Activated CD4-positive, alpha-beta T cell treated with anti-CD3 and anti-CD28 coated beads, Interleukin-2, amount 50 U/mL, for 48 hours (primary cell): ENCODE measurements at places on chromosomes 13 and 19.
A peak's percentile ranks its signal among the peaks of the same experiment; 100 is the strongest.

GRCh38 chr13:34654647-34655046 lies 287.4 kb upstream of the NBEA start:
- no peak for DNase-seq

DNA sequence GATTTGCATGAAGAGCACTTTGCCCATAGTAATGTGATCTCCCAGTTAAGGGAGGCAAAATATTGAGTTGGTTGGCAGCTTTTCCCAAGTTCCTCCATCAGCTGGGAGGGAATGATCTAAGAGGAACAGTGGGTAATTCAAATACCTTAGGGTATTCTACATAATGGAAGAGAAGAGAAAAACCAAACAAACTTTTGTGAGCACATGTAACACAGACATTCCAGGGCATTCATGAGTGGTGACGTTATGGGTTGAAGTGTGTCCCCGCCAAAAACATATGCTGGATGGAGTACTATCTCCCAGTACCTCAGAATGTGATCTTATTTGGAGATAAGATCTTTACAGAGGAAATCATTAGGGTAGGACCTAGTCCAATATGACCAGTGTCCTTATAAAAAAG lies 220.1 kb downstream of the FOXO1 start:
- no peak for DNase-seq

GRCh38 chr19:18491995-18492953 lies 29.6 kb downstream of the ELL start:
- DNase-seq: no peak

DNA sequence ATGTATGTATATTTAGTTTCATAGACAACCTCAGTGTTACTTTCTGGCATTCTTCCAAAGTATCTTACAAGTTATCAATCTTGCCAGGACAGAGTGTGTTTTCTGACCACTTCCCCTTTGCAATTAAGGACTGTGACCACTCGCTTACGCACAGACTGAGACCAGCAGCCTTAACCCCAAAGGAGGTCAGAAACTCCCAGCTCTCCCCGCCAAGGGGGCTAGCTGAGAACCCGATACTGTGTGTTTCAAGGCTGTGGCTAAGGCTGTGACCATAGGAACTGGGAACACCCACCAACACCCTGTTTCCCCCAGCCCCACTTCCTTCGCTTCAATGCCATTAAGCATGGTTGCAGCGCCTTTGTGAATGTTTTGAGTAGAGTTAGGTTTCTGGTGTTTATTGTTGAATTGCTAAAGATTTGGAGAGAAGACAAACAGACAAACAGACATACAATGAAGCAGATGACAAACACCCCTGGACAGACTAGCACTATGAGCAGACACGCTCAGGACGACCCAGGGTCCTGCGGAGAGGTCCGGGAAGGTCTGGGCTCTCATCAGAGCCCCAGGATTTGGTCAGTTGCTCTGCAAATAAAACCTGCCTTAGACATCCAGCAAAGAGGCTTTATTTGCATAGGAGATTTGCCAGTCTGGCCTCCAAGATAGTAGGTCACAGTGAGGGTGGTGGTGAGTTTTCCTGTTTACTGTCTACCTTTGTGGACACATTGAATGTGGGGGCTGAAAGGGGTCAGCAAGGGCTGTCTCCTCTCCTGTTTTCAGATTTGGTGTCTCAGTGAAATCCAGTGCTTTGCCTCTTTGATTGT lies 25.0 kb upstream of the TNFSF11 start:
- DNase-seq: no peak

DNA sequence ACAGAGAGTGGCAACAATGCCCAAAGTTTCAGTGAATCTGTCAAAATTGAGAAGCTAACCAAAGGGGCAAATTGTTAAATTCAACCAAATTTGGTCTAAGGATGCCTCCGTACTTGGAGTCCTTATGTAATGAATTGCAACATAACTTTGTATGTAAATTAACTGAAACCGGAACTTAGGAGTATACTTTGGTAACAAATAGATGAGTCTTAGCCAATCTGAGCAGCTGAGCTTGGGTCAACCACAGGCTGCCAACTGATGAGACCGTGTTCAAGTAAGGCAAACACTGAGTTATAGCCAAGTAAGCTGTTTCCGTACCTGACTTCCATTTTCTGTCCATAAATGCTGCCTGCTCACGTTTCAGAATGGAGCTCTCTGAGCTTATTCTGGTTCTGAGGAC lies 5.3 kb downstream of the VWA8 start:
- DNase-seq: no peak

- DNase-seq: peak; percentile 30
Measured at GRCh38 chr19:46697204-46697960, 19.5 kb downstream of the PRKD2 start.

DNA sequence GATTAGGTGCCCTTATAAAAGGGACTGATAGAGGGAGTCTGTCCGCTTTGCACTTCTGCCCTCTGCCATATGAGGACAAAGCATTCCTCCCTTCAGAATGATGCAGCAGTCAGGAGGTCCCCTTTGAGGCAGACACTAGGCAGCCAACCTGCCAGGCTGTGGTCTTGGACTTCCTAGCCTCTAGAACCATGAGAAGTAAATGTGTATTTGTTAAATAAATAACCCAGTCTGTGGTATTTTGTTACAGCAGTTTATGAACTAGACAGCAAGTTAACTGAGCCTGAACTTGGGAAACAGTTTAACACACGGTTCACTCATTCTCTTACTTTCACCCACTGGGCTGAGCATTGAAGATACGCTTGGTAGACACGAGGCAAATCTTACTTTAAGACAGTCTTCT lies 313.2 kb downstream of the UQCRFS1 start:
- no peak for DNase-seq

DNA sequence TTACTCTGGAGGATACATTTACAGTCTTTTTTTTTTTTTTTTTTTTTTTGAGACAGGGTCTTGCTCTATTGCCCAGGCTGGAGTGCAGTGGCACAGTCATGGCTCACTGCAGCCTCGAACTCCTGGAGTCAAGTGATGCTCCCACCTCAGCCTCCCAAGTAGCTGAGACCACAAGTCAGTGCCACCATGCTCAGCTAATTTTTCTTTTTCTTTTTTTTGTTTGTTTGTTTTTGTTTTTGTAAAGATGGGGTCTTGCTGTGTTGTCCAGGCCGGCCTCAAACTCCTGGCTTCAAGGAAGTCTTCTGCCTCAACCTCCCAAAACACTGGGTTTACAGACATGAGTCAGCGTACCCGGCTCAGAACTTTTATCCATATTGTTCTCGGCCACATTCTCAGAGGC lies 64.5 kb downstream of the INSR start:
- DNase-seq: no peak

DNA sequence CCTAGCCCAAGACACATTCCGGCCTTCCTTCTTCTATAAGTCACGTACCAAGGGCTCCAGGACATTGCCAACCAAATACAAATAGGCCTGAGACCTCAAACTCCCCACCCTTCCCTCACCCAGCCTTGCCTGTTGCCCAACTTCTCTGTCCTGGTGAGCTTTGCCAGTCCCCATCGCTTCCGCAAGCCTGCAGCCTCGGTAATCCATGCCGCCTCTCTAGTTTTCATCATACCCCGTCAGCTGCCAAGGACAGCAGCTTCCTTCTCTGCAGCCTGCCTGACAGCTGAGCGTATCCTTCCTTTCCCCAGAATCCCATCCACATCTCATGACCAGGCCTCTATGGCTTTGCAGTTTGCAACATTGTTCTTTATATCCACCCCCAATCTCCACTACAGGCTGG lies 36.6 kb upstream of the POMP start:
- no peak for DNase-seq

DNA sequence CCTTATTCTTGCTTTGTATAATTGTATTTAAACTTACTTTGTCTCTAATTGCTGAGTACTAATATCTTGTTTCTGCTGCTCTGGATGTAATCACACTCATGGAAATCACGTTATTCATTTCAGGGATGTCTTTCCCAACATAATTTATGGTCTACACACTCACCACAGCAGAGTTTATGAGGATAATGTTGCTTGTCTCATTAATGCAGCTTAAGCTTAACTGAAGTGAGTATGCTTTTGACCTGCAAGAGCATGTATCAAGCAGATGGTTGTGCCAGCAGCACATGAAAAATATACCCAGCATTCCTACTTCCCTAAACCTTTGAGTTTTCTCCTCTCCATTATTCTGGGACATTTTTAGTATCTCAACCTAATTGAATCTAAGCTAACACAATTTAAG lies 1080.9 kb downstream of the SLITRK5 start:
- DNase-seq: no peak

GRCh38 chr19:18769989-18770528 lies 21.0 kb downstream of the COMP start:
- no peak for DNase-seq

GRCh38 chr13:66914155-66914554 lies 316.0 kb downstream of the PCDH9 start:
- DNase-seq: no peak

DNA sequence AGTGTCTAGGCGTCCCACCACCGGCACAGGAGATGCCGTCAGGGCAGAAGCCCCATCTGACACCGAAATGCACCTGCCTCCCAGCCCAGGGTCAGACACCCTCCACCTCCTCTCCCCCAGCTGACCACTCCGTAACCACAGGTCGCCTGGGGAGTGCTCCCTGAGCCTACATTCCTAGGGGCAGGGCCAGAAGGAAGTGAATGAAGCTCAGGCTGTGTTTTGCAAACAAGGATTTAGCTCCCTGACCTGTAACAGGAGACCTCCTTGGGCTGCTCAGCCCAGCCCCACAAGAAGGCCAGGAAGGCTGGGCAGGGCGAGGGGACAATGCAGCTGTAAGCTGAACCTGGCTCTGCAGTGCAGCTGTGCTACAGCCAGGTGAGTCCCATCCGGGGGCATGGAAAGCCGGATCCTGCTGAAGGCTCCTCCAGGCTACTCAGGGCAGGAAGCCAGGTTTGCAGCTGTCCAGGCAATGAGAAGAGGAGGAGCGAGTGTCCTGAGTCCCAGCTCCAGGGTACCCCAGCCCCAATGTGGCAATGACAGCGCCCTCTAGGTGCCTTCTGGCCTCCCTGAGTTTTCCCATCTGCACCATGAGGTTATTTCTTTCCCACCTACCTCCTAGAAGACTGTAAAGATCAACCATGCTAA lies 42.1 kb downstream of the RHPN2 start:
- DNase-seq: no peak

DNA sequence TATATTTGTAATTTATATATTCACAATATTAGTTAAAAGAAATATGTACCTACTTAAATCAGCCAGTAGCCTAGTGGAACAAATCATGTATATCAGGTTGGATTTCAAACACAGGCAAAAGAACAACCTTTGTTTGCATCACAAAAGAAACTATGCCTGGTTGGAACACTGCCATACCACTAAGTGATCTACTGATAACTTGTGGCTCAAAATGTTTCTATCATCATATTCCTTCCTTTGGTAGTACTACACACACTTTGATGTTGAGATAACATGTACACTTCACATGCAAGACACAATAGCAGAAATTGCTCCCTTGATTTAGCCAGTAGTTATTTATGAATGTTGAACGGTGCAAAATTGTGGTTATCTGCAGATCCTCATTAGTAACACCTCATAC lies 146.0 kb upstream of the GPC6 start:
- no peak for DNase-seq

DNA sequence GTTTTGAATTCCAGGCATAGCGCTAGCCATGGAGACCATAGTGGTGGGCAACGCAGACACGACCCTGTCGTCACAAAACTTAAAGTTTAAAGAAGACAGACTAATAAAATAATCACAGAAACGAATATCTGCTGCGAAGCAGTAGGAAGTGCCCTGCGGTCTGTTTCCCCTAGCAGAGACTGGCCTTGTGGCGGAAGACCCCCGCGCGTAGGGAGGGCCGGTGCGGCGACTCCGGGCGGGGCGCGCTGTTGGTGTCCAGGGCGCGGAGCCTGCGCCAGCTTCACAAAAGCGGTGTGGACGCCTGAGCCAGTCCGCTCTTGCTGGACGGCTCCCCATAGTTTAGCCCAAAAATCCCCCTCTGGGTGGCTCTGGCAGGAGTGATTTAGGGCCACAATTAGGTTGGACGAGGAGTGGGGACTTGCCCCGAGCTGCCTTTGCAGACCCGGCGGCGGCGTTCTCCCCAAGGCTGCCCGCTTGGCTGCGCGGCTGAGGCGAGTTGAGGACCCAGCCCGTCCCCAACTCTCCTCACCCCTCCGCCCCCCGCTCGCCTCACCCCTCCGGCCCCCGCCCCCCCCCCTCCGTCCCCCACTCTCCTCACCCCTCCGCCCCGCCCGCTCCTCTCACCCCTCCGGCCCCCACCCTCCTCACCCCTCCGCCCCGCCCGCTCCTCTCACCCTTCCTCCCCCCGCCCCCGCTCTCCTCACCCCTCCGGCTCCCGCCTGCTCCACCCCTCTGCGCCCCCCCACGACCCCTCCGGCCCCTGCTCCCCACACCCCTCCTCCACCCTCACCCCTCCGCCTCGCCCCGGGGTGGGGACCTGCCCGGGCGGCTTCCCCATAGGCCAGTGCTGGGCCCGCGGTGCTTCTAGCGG lies 14.2 kb upstream of the LATS2 start:
- no peak for DNase-seq

- no peak for DNase-seq
Measured at GRCh38 chr13:42832341-42833096, 51.1 kb downstream of the FAM216B start.

GRCh38 chr13:19959831-19960652 lies 1.5 kb downstream of the ZMYM2 start:
- peak; percentile 84 for DNase-seq

GRCh38 chr19:10830370-10830769 lies 5.6 kb downstream of the TMED1 start:
- DNase-seq: no peak

GRCh38 chr19:10876459-10877240 lies 5.3 kb downstream of the CARM1 start:
- DNase-seq: peak; percentile 20

DNA sequence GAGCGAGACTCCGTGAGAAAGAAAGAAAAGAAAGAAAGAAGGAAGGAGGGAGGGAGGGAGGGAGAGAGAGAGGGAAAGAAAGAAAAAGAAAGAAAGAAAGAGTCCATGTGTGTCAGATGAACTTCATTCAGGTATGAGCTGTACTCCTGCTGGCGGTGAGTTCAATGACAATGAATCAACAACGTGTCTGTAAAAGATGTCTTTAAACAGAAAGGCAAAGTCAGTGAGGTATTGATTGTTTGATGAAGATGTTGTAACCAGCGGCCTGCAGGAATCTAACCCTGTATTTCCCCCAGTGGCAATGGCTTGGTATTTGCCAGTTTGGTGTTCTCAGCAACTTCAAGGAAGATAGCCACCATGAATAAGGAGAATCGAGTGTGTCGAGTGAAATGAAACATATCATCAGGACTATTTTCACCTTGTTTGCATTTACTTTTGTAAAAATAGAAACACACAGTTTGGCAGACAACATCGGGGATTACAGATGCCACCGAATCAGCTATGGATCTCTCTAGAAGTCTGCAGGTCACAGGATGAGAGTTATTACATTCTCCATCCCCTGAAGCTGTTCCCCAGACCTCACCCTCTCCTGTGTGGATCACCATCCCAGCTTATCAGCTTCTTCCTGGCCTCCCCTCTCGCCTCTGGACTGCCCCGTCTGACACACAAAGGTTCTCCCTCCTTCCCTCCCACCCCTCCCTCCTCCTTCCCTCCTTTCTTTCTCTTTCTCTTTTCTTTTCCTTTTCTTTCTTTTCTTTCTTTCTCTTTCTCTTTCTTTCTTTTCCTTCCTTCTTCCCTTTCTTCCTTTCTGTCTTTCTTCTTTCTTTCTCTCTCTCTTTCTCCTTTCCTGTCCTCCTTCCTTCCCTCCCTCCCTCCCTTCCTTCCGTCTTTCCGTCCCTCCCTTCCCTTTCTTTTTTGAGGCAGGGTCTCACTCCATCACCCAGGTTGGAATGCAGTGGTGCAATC lies 8.2 kb upstream of the SBK3 start:
- no peak for DNase-seq

GRCh38 chr13:50593207-50593606 lies 250.3 kb downstream of the DLEU7 start:
- no peak for DNase-seq
